Motor neuron (in vitro differentiated cells): ENCODE measurements at places on chromosomes 1 and 21. TPM values are rescaled to one million over a fixed set of nuclear protein-coding genes. Genes with fewer than 3 reads are reported as not detected.

DNA sequence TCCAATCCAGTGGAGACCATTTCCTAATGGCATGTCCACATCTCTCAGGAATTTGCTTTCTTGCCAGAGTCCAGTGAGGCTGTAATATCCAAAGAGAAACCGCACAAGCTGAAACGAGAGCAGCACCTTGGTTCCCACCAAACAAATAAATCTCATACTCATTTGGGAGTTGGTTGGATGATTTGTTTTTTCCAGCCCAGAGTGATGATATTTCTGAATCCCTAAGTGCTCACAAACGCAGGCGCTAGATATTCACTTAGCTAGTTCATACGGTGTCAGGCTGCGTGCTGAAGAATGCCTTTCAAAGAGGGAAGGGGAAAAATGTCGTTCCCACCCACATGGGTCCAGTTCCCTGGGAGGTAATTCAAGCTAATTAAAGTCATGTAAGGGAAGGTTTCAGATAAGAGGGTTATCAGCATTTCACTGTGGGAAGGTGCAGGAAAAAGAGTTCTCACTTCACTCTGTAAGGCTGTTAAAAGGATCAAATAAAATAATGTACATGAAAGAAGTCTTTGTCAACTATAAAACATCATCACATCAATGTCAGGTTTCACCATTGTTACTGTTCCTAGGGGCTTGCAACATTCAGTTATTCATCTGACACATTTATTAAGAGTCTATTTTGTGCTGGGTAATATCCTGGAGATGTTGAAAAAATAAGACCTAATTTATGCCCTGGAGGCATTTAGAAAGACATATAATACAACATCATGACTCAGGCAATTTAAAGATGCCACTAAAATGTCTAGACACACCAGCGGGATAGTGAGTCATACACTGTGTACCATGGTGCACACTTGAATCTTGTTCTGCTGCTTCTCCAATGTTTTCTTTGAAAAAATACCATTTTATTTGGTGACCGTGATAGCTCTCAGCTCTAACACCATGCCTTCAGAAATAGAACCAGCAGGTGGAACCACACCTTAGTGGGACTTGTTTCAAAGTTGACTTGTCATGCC is 19.3 kb downstream of the DPT start:
- ATAC-seq: peak; percentile 87

DNA sequence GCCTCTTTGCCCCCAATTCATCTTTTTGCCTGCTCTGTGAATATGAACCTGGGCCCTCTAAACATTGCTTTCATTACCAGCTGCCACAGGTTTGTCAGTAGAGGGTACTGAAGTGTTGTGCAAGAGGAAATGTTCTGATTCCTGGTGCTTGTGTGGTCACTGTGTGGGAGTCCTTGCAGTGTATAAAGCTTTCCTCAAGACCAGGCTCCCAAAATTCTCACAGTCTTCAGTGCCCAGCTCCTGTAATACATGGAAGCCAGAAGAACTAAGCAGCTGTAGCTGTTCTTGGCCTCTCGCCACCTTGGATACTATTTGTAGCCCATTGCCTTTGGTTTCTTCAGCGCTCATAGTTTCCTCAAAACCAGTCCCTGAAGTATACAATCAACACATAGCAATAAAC is 1046.2 kb downstream of the BRINP3 start:
- ATAC-seq: no peak

DNA sequence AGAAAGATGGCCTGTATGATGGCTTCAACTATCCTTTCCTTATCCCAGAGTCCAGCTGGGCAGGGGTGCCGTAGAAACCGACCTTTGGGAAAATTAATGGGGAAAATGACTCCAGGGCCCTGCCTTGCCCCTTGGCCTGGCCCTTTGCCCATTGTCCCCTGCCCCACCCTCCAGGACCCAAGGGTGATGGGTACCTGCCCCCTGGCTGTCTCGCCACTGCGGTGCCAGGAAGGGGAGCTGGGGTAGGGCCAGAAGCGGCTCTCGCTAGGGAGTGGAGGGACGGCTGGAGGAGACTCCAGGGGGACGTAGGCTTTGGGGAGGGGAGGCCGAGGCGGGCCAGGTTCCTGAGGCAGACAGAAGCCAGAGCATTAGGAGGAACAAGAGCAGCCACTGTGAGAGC is 29.1 kb upstream of the GOLT1A start:
- no peak for ATAC-seq

DNA sequence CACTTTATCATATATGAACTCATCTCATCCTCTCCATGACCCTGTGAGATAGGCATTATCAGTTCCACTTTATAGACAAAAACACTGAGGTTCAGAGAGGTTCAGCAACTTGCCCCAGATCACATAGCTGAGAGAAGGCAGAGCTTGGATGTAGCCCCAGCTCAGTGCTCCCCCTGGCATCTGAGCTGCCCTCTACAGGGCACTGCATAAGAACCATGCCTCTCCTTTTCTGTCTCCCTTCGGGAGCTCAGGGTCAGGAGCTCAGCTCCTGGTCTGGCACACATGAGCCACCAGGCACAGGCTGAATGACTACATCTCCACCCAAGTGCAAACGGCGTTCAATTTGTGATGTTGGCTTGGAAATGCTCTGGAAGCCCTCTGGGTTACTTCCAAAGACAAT is 16.9 kb downstream of the RAB7B start:
- ATAC-seq: no peak

DNA sequence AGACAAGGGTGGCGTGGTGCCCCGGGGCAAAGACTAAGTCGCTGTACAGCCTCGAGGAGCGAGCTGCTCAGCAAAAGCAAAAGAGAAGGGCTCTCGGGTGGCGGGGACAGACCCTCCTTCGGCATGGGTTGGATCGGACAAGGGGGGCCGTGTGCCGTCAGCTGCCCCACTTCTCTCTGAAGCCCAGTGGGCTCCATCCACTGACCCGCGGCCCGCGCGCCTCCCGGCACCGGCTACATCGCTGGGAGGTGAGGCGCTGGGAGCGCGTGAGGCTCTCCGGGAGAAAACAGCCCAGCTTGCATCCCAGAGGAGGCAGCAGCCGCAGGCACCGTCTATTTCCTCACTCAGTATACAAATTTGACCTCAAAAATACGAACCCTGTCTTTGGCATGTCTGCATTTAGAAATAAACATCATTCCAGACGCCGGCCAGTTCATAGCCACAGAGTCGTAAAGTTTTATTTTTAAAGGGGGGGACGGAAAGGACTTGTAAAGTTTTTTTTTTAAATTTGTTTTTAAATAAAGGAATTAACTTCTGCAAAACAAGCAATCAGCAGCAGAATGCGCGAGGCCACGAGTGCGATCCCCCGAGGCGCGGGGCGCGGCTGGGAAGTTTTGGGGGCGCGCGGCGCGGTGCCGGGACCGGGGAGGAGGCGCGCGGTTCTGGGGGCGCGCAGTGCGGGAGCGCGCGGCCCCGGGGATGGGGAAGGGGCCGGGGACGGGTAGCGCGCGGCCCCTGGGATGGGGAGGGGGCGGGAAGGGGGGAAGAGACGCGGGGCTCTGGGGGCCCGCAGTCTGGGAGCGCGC is 689 bp upstream of the GPR137B start:
- peak; percentile 65 for ATAC-seq

- no peak for ATAC-seq
Measured at GRCh38 chr1:235697508-235697907, 47.9 kb upstream of the GNG4 start.

DNA sequence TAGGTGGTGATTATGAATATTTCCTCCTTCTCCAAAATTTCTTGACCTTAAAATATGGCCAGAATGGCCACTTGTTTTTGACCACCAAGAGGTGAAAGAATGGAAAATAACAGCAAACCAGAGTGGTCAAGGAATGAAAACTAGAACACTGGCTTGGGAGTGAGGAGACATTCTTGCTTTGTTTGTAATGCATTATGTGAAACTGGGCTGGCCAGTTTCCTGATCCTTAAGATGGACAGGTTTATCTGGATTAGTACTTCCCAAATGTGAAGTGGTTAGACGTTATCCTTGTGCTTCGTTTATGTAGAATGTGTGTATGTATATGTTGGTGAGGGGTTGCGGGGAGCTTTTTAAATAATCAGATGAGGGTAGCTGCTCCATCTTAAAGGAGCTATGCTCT is 12.8 kb downstream of the PLA2G4A start:
- no peak for ATAC-seq

GRCh38 chr1:119613769-119614720 is 34.0 kb downstream of the ZNF697 start:
- peak; percentile 95 for ATAC-seq

DNA sequence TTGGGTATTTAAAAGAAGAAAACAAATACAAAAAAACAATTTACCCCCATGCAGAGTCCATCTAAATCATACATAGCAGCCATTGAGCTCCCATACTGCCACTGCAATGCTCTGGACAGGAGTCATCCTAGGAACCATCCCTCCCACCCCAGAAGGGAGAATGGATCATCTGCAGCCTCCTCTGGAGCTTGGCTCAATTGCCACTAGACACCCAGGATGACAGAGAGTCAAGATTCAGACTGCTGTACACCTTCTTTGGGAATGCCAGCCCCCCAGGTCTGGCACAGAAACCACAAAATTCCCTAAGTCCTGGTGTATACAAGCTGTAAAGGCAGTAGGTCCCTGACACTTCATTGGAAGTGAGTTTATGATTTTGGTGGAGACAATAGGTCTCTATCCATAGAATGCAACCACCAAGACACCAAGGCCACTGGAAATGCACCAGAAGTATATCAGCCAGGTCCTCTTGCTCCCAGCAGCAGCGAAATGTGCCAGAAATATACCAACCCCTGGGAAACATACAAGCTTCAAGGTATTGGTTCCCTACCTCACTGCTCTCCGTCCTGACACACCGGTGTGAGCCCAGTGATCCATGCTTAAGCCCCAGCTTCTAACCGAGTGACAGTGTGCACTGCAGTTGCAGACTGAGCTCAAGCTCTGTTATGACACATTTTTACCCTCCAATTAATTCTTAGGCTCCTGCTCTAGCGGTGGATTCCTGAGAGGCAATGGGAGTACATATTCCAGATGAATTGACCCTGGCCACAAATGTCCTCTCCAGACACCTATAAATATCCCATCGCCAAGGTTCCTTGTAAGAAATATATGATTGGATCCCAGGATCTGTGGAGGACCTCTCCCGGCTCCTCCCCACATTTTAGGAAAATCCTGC is 4.4 kb downstream of the TAL1 start:
- no peak for ATAC-seq

- ATAC-seq: no peak
Measured at GRCh38 chr1:9031484-9032259, 5.4 kb upstream of the SLC2A7 start.

GRCh38 chr1:185603158-185603557 is 131.0 kb upstream of the HMCN1 start:
- no peak for ATAC-seq

DNA sequence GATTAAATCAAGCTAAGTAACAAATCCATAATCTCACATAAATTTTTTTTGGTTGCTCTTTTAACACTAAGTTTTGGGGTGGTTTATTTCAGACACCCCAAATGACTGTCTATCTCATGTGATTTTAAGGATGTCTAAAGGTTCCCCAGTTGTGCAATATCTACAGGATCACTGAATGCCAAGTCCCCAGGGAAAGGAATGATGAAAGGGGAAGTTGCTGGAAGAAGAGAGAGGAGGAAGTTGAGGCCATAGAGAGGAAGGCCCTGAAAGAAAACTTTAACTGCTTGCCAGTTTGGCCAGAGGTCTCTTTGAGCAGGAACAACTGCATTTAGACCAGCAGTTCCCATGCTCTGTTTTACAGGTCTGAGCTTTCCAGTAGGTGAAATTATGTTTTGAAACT is 27.5 kb upstream of the SLC19A2 start:
- ATAC-seq: no peak

- no peak for ATAC-seq
Measured at GRCh38 chr1:182484067-182484466, 34.1 kb downstream of the RGSL1 start.

GRCh38 chr1:43834280-43835081 is 99.1 kb upstream of the ARTN start:
- peak; percentile 63 for ATAC-seq

DNA sequence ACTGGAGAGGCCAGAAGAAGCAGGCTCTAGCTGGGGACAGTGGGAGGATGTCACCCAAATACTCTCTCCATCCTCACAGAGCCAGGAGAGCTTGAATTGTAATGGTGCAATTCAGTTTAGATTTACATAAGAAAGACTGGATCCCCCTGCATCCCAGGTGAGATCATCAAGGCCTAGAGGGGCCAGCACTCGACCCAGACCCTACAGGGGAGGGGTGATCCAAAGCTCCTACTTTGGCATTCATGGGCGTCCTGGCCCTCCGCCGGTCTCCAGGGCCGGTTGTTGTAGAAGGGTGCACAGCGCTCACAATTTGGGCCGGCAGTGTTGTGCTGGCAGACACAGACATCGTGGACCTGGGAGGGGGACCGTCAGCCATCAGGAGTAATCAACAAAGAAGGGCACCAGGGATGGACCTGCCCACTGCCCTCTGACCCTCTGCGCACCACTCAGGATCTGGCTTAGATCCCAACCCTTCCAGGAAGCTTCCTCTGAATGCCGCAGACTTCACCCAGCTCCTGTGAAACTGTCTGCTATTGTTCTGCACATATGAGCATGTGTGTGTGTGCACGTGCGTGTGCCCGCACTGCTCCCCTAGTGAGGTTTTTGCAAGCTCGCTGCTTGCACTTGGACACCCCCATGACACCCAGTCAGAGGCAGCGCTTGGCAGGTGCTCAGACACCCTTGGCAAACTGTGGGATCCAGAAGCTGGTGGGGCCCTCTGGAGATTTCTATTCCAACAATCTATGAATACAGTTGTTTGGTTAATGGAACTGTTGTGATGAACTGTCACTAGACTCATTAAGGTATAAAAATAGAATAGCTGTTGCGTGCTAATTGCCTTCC is 21.6 kb downstream of the LAMB3 start:
- ATAC-seq: peak; percentile 6

DNA sequence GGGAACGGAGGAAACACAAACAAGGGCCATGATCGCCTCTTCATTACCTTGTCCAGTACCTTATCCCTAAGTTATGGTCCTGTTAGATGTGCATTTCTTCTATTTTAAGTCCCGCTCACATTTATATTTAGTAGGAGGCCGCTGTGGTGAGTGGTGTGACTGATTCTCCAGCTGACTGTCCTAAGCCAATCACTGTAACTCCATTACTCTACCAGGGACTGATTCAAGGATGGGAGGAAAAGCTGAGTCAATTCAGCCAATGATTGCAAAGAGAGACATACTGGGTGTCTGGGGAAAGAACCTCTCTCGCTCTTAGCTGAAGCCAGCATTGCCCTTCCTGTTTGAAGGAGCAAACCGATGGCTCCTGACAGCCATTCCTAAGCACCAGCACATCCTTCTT is 59.7 kb downstream of the TGFBR3 start:
- ATAC-seq: no peak

XCL2 gene
- total RNA-seq: not detected in 2 replicates

ATP6V1G3 gene
- not detected in 2 replicates for total RNA-seq
